ENCODE measurements at places on chromosomes 5 and 9. TPM values are rescaled to one million over a fixed set of nuclear protein-coding genes. Genes with fewer than 3 reads are reported as not detected.

DNA sequence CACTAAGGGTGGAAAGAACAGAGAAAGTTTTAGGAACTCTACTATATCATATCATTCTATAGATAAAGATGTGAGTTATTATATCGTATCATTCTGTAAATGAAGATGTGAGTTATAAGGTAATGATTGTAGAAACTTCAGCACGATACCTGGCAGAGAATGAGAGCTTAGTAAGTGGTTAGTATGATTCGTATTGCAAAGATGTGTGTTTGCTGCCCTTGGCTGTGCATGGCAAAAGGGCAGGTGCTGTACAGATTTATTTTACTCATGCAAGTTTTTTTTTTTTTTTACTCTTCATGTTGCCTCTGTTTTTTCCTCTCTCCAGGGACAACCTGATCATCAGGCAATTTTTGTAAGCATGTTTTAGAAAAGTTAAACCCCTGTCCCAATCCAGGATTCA is 83.3 kb downstream of the EGFLAM start:
- no peaks in the 10 kb centered on the region for H3K27me3 ChIP-seq
- no peaks in the 10 kb centered on the region for H3K4me1 ChIP-seq
- no peak overlapping the region for H3K27ac ChIP-seq
- no peaks in the 10 kb centered on the region for H3K36me3 ChIP-seq

GRCh38 chr5:178368274-178368673 is 135.7 kb upstream of the PHYKPL start:
- no peak for DNase-seq
- no peaks in the 10 kb centered on the region for H3K36me3 ChIP-seq
- no peak overlapping the region for H3K27ac ChIP-seq

DNA sequence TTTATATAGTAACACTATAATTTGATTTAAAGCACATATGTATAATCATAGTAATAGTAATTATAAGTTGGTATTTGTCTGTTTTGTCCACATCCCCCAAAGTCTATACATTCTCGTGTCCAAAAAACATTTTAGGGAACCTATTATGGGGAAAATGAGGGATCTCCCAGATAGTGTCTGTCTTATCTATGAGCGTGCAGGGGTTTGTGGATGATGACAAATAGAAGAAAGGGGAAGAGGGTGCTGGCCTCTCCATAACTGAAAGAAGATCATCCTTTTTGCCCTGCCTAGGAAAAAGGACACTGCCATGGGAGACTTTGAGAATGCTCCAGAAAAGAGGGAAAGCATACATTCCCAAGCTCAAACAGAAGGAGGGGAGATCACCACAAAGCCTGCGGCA is 45.3 kb downstream of the C5orf22 start:
- no peaks in the 10 kb centered on the region for H3K27me3 ChIP-seq
- H3K36me3 ChIP-seq, result no peaks in the 10 kb centered on the region

The ZFP2 gene
- total RNA-seq, result 2.9 TPM

GRCh38 chr9:69180670-69181069 is 6.6 kb downstream of the TJP2 start:
- no peaks in the 10 kb centered on the region for H3K36me3 ChIP-seq
- no peak for DNase-seq
- H3K4me1 ChIP-seq, result no peaks in the 10 kb centered on the region
- no peak overlapping the region for H3K4me3 ChIP-seq

- no peaks in the 10 kb centered on the region for H3K36me3 ChIP-seq
- peak overlapping the region; percentile 73 for H3K4me3 ChIP-seq
- DNase-seq, result peak; percentile 78
- peaks cover 11% of the 10 kb centered on the region for H3K4me1 ChIP-seq
- peaks cover 2% of the 10 kb centered on the region for H3K27me3 ChIP-seq
- peak overlapping the region; percentile 90 for H3K27ac ChIP-seq
These were observed 963 bp upstream of the CAST start for GRCh38 chr5:96660971-96661854.

DNA sequence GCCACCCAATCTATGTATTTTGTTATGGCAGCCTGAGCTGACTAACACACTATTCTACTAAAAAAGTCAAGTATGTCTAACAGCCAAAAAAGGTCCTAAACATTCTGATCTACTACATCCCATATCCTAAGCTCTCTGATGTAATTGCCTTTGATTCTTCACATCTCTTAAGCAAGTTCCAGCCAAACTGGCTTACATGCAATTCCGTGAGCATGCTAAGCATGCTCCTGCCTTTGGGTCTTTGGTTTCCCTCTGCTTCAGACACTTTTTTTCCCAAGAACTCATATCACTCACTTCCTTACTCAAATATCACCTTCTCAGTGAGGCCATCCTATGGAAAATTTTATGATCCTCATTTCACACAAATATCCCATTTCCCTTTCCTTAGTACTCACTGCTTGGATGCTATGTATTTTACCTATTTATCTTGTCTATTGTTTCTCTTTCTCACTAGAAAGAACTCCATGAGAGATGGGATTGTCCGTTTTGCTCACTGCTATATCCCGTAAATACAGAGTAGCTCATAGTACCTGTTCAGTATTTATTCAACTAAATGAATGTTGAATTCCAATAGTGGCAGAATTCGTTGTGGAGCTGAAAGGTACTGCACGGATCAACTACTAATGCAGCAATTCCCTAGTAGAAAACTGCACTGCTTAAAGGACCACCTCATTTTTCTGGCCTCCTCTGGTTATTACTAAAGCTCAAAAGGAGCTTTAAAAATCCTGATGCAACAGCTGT is 2.3 kb upstream of the SLC12A2 start:
- H3K27ac ChIP-seq, result peak overlapping the region; percentile 53
- no peak overlapping the region for H3K4me3 ChIP-seq
- DNase-seq, result peak; percentile 42
- no peaks in the 10 kb centered on the region for H3K27me3 ChIP-seq
- H3K4me1 ChIP-seq, result peaks cover 2% of the 10 kb centered on the region

The GLRA1 gene
- not detected for total RNA-seq

The PROP1 gene
- total RNA-seq, result not detected

The RNF183 gene
- 0.04 TPM for total RNA-seq

GRCh38 chr5:63154476-63155309 is 576.1 kb downstream of the LRRC70 start:
- H3K4me1 ChIP-seq, result no peaks in the 10 kb centered on the region
- no peaks in the 10 kb centered on the region for H3K36me3 ChIP-seq
- no peak for DNase-seq
- H3K4me3 ChIP-seq, result no peak overlapping the region
- no peak overlapping the region for H3K27ac ChIP-seq
- H3K27me3 ChIP-seq, result no peaks in the 10 kb centered on the region

The CDH9 gene
- 0.18 TPM for total RNA-seq

The GABRP gene
- total RNA-seq, result 0.13 TPM

The FAM153A gene
- 0.31 TPM for total RNA-seq

The KIF12 gene
- total RNA-seq, result 0.13 TPM

The CDH12 gene
- total RNA-seq, result 1.3 TPM
